NK-92 treated with Interleukin-12 subunit alpha and Interleukin-12 subunit beta, amount 100 ng/mL, for 24 hours (cell line): ENCODE measurements at places on chromosomes 6 and 20.

DNA sequence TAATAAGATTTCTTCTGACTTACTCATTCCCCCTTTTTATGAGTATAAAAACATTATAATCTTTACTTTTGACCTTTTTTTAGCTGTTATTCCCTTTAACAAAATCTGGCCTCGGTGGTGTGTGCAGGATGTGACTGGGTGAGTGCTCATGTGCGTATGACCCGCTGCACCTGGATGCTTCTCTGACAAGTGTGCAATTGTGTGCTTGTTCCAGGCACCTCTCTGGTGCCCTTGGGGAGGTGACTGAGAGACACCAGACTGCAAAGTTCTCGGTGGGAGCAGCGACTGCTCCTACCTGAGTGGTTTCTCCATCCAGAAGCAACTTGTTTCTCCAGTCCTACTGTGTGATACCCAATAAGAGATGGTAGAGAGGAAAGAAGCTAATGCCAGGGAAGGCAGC, 65.0 kb downstream of the ISM1 start:
- DNase-seq = no peak

DNA sequence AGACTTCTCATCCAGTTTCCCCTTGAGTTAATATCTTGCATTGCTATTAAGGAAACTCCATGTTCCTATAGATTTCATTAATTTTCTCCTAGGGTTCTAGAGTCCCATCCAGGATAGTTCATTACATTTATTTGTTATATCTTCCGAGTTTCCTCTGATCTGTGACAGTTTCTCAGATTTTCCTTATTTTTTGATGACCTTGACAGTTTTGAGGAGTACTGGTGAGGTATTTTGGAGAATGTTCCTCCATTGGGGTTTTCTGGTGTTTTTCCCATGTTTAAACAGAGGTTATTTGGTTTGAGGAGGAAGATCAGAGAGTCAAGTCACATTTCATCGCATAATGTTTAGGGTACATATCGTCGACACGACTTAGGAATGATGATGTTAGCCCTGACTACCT, 67.7 kb downstream of the LAMP5 start:
- DNase-seq = no peak

DNA sequence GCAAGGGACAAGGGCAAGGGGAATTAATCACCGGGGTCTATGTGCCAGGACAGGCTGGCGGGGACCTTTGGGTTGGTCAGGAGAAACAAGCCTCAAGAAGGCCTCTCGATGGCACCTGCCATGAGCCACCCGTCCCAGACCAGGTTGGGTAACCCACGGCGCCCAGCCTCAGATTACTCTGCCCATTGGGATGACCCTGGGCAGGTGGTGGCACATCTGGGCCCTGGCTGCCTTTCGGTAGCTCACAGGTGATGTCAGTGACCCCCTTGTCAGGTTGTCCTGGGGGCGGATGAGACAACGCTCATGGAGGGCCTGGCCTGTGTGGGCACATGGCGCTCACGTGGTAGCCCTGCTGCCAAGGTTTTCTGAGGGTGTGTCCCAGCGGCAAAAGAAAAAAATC, 152.2 kb downstream of the SYCP2 start:
- DNase-seq = no peak

- no peak for DNase-seq
Observed at GRCh38 chr6:149478631-149479314, 6.0 kb downstream of the ZC3H12D start.

- no peak for DNase-seq
Observed at GRCh38 chr6:43246301-43247113, 3.2 kb downstream of the TTBK1 start.

DNA sequence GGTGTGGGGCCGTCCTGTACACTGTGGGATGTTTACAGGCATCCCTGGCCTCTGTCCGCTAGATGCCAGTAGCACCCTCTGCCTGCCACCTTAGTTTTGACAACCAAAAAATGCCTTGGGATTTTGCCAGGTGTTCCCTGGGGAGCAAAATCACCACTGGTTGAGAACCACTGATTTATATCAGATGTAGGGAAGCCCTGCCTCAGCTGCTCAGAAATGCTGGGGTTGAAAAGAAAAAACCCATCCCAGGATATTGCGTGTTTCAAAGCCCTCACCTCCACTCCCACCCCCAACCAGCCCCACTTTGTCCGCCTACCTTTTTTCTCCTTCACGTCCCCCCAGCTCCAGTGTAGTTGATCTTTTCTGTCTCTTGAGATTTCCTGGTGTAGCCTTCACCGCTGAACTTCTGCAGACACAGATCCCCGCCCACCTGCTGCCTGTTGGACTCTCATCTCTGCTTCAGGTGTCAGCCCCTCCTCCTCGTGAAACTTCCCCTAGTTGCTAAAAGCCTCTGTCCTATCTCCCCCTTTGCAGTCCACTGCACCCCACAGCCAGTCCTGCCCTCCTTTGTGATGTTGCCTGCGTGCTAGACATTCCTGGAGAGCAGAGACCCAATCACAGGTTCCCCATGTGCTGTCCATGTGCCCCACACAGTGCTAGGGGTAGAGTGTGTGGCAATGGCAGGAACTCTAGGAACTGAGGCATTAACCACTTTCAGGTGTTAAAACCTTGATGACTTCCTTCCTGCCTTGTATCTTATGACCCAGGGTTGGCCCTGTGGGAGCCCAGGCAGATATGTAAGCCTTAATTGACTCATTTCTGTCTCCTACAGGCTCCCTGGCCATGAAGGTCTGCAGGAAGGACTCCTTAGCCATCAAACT, 98.9 kb downstream of the TBC1D7 start:
- peak; percentile 74 for DNase-seq

DNA sequence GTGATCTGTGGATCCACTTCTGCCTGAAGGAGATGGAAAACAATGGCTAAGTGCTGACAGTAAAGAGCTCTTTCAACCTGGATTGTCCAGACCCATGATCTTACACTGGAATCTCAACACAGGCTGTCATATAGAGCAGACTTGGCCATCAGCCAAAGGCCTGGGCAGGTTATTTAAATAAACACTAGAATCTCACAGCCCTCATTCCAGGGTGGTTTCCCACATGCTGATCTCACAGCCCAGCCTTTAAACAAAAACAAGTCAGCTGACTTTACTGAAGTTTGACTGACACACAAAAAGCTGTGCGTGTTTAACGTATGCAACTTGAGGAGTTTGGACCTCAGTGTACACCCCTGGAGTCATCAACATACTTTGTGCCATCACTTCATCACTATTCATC, 28.4 kb downstream of the SYNDIG1 start:
- DNase-seq = no peak

GRCh38 chr6:120899932-120900331, 434.3 kb downstream of the TBC1D32 start:
- DNase-seq = no peak

DNA sequence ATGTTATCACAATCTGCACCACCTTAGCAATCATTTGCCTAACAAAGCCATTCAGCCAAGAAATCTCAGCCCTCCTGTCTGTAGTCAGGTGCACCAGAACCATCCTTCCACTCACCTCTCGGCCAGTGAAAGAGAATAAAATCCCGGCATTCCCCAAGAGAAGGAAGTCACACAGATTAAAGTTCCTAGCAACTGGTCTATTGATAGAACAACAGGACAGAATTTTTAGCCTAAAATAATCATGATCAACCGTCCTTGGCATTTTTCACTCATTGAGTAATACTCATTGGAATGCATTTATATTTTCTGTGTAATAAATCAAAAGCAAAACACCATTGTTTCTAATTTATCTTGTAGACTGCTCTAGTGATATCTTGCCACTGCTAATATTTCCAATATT, 85.7 kb upstream of the CDH4 start:
- DNase-seq = no peak

DNA sequence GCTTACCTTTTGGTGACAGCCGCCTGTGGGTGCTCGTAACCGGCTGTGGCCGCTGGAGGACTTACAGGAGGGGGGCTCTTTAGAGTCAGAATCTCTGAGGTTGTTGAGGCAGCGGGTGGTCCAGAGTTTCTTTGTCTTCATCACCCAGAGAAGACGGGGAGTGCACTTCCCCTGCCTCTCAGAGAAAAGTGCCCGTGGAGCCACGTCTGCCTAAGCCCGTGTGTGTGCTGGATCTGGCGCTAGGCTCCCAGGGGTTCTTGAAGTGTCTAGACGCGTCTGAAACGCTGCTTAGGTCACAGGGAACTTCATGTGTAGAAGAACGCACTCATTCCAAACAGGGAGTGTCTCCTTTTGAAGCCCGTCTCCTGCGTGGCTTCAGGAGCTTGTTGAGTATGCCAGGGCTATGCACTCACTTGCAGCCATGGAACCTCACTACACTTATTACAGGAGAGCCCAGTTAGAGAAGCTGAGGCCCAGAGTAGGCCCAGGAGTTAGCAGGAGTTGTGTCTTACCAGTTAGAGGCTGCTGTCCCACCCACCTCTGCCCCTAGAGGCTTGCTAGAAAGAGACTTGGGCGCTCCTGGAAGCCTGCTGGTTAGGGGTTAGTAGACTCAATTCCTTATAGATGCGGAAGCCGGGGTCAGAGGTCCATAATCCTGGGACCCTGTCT, 1.3 kb downstream of the LSM14B start:
- DNase-seq = no peak

- DNase-seq = no peak
Observed at GRCh38 chr6:53918854-53919510, 124.2 kb downstream of the LRRC1 start.

GRCh38 chr6:34986845-34987246, 97.8 kb downstream of the ANKS1A start:
- DNase-seq = peak; percentile 28

DNA sequence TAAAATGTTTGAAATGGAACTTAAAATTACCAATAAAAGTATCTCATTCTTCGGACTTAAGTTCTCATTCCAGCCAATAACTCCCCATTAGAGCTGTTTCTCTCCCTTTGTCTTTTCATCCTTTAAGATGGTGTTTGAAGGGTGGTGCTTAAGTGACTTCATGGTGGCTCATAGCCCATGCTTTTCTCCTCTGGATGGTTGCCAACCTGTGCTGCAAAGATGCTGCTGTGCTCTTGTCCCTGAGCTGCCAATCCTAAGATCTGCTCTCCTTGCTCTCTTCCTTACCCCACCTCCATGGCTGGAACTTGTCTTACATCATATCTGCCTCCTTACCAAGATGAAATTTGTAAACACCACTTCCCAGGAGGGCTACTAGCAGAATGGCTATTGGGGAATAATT, 31.6 kb upstream of the PNRC1 start:
- no peak for DNase-seq

DNA sequence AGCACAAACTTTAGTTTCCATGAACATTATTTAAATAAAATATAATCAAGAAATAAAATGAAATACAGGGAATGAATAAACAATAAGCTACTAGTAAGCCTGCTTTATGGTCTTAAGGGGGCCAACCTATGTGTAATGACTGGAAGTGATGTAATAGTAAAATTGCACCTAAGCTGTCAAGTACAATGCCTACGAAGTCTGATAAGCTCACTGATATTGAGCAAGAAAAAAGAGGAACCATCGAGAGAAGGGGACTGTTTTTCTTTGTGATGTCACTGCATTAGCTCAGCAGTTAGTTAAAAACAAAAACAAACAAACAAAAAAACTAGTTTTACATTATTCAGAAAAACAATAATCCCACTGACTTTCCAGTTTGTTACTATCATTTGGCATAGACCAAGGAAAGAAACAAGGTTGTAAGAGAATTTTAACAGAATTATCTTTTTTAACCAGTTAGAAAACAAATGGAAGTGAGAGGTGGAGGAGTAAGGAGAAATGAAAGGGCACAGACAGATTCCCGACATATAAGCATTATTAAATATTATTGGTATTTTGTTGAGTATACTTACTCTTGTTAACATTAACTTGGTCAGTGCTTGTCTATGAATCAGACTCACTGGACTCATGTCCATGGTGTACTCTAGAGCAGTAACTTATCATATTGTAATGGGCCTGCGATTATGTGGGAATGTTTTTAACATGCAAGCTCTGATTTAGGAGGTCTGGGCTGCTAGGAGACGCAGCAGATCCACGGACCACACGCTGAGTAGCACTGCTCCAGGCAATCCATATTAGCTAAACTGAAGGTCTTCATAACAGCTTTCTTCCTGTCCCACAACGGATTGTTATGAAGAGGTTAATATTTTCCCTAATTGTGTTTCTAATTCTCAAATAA, 99.6 kb upstream of the HMGCLL1 start:
- DNase-seq = no peak

DNA sequence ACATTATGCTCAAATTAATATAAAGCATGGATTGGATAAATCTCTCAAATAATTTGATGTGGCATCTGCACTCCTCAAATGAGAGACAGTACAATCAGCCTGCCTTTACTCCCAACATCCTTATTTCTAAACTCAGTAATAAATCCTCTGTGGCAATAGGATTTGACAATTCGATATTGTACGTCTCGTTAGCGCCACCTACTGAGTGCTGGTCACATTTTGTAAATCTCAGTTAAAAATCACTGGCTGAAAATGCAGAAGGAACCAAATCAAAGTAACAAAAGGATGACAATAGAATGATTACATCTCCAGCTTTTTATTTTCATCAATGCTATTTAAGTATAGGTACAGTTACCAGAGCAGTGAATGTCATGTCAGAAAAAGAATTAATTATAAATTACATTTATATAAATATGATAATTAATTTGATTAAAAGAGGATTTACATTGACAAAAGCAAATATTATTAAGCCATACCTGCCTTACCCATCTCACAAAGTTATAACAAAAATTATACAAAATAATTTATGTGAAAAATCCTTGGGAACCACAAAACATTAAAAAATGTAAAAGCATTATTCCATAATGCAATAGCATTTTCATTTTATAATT, 20.2 kb upstream of the GJE1 start:
- peak; percentile 35 for DNase-seq

DNA sequence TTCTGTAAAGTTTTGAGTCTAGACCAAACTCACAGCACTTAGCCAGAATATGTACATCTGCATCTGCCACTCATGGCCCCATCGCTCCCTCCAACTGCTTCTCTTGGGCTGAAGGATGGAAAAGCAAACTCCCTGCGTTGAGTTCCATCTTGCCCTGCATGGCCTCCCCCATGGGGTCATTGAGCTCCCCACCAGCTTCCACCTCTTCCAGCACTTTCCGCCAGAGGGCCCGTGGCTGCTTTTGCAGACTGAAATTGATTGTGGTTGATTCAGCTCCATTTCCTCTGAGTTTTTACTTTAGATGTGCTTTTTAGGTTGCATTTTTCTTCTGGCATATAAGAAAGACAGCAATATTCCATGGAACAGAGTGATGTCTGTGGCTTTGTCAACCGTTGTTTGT, 263.1 kb downstream of the ESR1 start:
- no peak for DNase-seq

GRCh38 chr6:111474106-111474505, 8.9 kb downstream of the REV3L start:
- DNase-seq = no peak

- no peak for DNase-seq
Observed at GRCh38 chr6:41736186-41736733, 852 bp upstream of the TFEB start.

DNA sequence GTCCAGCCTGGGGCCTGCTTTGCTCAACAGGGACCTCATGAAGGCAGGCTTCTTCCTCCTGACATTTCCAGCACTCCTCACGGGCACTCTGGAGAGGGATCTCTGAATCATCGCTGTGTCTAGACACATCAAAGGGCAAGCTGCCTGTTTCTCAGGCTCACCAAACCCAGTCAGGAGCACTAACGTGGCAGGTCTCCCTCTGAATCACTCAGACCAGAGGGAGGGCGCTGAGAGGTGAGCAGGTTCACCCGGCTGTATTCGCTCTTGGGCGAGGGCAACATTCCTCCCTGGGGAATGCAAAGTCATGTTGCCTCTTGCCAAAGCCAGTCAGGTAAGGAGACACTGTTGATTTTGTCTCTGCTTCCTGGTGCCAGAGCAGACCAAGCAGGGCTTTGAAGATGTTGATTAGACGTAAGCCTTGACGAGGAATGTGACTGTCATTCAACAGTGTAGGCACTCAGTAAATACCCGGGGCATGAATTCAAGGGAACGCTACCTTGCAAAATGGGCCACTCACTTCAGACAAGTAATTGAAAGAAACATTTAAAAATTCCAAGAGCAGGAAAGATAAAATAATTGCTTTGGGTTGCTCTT, 50.1 kb downstream of the CYP24A1 start:
- DNase-seq = no peak
